ENCODE measurements at places on chromosomes 2 and 18. TPM values are rescaled to one million over a fixed set of nuclear protein-coding genes. Genes with fewer than 3 reads are reported as not detected.

GRCh38 chr2:75480971-75481836 lies 79.5 kb downstream of the EVA1A start:
- DNase-seq = no peak
- H3K4me3 ChIP-seq = no peak overlapping the region
- no peaks in the 10 kb centered on the region for H3K36me3 ChIP-seq
- no peak overlapping the region for H3K27ac ChIP-seq
- H3K27me3 ChIP-seq = no peaks in the 10 kb centered on the region

DNA sequence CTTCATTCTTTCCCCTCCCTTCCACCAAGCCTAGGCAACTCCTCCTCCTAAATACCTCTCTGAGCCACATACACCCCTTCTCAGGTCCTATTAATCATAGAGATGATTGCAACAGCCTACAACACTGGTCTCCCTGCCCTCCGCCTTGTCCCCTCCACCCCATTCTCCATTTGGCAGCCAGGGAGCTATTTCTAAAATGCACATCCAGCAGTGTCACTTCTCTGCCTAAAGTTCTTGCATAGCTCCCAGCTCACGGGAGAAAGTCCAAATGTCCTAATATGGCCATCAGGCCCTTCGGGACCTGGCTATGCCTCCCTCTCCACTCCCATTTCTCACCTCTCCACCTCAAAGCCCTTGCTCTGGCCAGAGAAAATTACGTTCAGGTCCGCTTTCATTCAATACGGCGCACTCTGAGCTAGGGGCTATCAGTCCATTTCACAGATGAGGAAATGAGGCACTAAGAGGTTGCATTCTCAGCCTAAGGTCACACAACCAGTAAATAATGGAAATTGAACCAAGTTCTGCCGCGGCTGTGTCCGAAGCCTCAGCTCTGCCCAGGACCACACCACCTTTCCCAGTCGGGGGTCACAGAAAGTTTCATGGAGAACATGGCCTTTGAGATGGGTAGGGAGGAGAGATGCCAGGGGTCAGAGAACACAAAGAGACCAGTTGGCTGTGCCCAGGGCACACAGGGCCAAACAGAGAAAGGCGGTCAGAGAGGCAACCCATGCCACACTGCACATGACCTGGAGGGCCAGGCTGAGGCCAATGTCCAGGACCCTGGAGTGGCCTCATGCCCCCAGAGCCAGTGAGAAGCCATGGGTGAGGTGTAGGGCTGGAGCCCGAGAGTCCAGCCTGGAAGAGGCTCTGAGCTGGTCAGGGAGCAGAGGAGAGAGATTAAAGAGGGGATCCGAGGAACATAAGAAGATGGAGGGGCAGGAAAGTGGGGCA lies 72.8 kb downstream of the TNS1 start:
- H3K36me3 ChIP-seq = peaks cover 4% of the 10 kb centered on the region
- peaks cover 19% of the 10 kb centered on the region for H3K27me3 ChIP-seq
- H3K4me1 ChIP-seq = peaks cover 33% of the 10 kb centered on the region

The CPLX4 gene
- total RNA-seq = not detected

DNA sequence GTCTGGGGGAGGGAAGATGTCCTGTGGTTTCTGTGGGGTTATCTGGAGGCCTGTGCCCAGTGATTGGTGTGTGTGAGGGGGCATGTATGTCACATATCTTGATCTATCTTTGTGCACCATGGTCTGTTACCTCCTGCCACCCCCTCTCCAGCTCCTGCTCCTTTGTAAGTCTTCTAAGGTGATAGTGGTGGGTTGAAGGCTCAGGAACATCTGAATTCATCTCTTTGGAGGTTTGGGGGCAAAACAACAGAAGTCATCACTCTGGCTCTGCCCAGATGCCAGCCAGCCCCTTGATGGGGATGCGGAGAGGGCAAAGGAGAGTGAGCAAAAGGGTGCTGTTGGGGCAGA lies 2.7 kb upstream of the WNT6 start:
- no peak overlapping the region for H3K27ac ChIP-seq
- no peaks in the 10 kb centered on the region for H3K36me3 ChIP-seq
- H3K4me3 ChIP-seq = peak overlapping the region; percentile 57
- no peak for DNase-seq
- peaks cover 13% of the 10 kb centered on the region for H3K4me1 ChIP-seq
- H3K27me3 ChIP-seq = peaks cover 30% of the 10 kb centered on the region

The ALMS1 gene
- 50.5 TPM for total RNA-seq

The STK36 gene
- total RNA-seq = 101 TPM

DNA sequence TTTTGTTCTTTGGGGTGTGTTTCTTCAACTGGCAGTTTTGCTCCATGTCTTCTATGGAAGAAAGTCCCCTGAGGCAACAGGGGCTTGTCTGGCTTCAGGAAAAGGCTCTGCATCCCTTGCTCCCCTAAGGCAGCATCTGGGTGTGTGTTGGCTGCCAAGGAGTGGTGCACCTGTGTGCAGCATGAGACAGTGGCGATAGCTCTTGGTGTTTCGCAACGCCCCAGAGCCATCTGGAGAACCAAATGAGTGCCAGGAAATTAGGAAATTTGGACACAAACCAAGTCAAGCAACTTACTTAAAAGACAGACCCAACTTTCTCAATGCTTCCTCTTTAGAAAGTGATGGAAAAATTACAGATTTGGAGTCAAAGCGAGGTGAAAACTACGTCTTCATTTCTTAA lies 1044.4 kb upstream of the CNTNAP5 start:
- H3K27me3 ChIP-seq = no peaks in the 10 kb centered on the region
- no peaks in the 10 kb centered on the region for H3K4me1 ChIP-seq
- no peak overlapping the region for H3K4me3 ChIP-seq
- no peak overlapping the region for H3K27ac ChIP-seq

The TMEM247 gene
- total RNA-seq = not detected

DNA sequence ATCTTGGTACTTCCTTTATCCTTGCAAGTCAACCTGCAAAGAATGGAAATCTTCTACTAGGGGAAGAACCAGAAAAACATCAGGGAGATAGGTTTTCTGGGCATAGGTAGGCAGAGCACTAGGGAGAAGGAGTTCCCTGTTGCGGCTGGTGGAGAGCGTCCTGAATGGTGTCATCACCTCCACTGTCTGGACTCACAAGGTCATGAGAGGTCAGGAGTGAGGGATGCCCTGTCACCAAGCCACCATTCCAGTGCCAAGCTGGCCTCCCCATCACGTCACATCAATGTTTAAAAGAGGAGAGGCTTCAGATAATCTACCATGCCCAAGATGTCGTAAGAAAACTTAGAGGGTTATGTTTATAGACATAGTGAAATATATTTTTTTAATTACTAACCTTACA lies 72.1 kb downstream of the BCL2 start:
- DNase-seq = no peak
- no peak overlapping the region for H3K4me3 ChIP-seq
- H3K27ac ChIP-seq = no peak overlapping the region
- H3K4me1 ChIP-seq = peaks cover 2% of the 10 kb centered on the region

The MARCHF4 gene
- 26.1 TPM for total RNA-seq

GRCh38 chr18:41893432-41893831 lies 61.6 kb upstream of the PIK3C3 start:
- no peak overlapping the region for H3K27ac ChIP-seq
- H3K27me3 ChIP-seq = no peaks in the 10 kb centered on the region
- H3K4me3 ChIP-seq = no peak overlapping the region
- H3K36me3 ChIP-seq = peaks cover 18% of the 10 kb centered on the region

The SNORC gene
- 2.4 TPM for total RNA-seq

- H3K36me3 ChIP-seq = no peaks in the 10 kb centered on the region
- H3K27ac ChIP-seq = peak overlapping the region; percentile 48
- no peak for DNase-seq
- peaks cover 8% of the 10 kb centered on the region for H3K27me3 ChIP-seq
- H3K4me3 ChIP-seq = peak overlapping the region; percentile 90
- H3K4me1 ChIP-seq = peaks cover 8% of the 10 kb centered on the region
Observed at GRCh38 chr18:34223893-34224422, 755 bp downstream of the NOL4 start.

The SYT4 gene
- total RNA-seq = 232 TPM

DNA sequence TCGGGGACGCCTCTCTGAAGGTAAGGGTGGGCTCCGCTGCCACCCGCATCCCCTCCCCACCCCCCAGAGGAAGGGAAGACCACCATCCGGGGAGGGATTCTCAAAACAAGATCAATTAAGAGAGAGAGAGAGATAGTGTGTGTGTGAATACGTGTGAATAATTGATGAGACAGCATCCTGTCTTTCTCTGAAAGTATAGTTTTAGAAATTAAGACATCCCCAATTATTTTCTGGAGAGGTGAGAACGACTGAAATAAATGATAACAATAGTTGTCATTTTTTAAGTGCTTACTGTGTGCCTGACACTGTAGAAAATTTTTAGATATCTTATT lies 751 bp downstream of the IL18R1 start:
- peak overlapping the region; percentile 88 for H3K4me3 ChIP-seq
- no peaks in the 10 kb centered on the region for H3K27me3 ChIP-seq
- no peaks in the 10 kb centered on the region for H3K36me3 ChIP-seq

DNA sequence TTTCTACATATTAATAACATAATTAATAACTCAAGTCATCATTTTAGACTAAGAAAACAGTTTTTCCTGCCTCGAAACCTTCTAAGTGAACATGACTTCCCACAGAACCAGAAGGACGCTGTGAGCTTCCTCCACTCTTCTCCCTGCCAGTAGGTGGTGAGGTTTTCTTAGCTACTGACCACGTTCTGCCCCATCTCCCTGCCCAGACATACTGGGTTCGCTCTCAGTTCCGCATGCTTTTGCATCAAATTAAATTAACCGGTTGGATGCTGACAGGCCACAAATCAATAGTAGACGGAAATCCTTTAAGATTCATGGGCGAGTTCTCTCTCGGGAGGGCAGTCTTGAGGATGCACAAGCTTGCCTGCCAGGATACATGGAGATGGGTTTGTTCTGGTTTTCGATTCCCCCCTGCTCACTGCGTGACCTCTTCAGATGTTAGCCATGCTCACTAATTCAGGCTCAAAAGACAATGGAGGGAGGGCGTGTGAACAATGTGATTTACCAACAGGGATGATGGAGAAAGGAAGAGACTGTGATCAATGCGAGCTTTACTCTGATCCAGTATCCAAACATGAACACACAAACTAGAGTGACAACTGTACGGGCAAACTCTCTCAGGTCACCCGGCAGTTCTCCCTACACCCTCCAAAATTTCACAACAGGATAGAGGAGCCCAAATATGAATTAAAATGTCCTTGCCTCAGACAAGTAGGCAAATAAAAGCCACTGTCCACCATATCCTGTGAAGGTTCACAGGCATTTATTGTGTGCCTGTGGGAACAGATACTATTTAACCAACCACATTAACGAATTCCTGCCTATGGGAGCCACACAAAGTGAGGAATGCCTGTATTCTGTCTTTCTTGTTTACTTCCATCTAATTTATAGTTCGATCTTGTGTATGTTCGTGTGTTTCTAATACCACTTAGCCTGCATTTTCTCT lies 375.7 kb downstream of the EIPR1 start:
- H3K27me3 ChIP-seq = no peaks in the 10 kb centered on the region
- peak overlapping the region; percentile 12 for H3K27ac ChIP-seq
- no peaks in the 10 kb centered on the region for H3K36me3 ChIP-seq

The MYCN gene
- total RNA-seq = 43.8 TPM

- H3K27ac ChIP-seq = no peak overlapping the region
- no peak for DNase-seq
- no peaks in the 10 kb centered on the region for H3K27me3 ChIP-seq
- H3K4me3 ChIP-seq = no peak overlapping the region
- peaks cover 17% of the 10 kb centered on the region for H3K36me3 ChIP-seq
Observed at GRCh38 chr18:74183130-74183529, 34.8 kb downstream of the TIMM21 start.

- no peaks in the 10 kb centered on the region for H3K36me3 ChIP-seq
- H3K27ac ChIP-seq = no peak overlapping the region
- H3K27me3 ChIP-seq = peaks cover 2% of the 10 kb centered on the region
- DNase-seq = no peak
- H3K4me1 ChIP-seq = no peaks in the 10 kb centered on the region
- H3K4me3 ChIP-seq = no peak overlapping the region
Observed at GRCh38 chr18:72830109-72830508, 37.7 kb downstream of the NETO1 start.

DNA sequence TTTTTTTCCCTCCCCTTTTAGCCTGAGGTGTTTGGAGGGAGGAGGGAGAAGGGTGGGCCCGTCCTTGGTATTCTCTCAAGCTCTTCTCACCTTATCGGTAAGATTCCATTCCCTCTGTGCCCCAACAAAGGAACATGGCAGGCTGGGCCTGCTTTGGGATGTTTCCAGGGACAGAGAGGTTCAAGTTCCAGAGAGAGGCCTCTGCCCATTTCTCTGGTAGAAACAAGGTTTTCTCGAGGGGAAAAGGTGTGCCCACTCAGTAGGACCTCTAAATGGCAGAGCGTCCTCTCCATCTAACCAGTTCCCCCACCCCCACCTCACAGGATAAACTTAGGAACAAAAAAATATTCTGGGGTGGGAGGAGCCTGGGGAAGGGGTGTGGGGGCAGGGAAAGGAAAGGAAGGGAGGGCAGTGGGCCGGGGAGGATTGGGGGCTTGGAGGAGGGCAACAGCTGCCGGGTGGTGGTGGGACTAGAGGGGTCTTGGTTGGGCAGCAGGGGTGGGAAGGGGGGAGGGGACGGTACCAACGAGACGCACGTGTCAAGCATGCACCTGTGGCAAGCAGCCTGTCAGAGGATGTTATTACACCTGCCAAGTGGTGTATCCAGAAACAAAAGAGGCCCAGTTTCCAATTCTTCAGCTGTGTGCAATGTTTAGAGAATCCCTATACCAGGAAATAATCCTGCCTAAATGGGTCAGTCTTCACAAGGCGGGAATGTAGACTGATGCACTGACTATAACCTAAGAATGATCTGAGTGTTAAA lies 2.1 kb downstream of the PCBP1 start:
- H3K36me3 ChIP-seq = peaks cover 13% of the 10 kb centered on the region
- peaks cover 15% of the 10 kb centered on the region for H3K4me1 ChIP-seq
- peak overlapping the region; percentile 99 for H3K27ac ChIP-seq
- peak; percentile 62 for DNase-seq

The SCYGR4 gene
- not detected for total RNA-seq

The SOWAHC gene
- total RNA-seq = 12.9 TPM

The SERPINB10 gene
- total RNA-seq = not detected

DNA sequence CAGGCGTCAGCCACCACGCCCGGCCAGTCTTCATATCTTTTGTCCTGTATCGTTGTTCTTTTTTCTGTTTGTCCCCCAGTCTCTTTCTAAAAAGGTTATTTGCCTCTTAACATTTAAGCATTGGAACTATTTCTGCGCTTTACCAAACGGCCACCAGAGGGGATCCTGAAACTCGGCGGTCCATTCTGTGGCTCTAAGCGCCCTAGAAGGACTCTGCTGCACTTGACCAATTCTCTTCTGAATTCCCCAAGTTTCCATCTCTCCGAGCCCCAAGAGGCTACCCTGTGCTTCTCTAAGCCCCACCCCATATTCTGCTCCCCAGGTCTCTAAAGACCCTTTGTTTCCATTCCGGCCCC lies 33.1 kb upstream of the REG3G start:
- no peaks in the 10 kb centered on the region for H3K4me1 ChIP-seq
- peak; percentile 54 for DNase-seq
- H3K27ac ChIP-seq = no peak overlapping the region
- H3K4me3 ChIP-seq = peak overlapping the region; percentile 86

The AQP12B gene
- total RNA-seq = not detected

- H3K27me3 ChIP-seq = peaks cover 2% of the 10 kb centered on the region
- no peak overlapping the region for H3K27ac ChIP-seq
- no peaks in the 10 kb centered on the region for H3K36me3 ChIP-seq
- no peak overlapping the region for H3K4me3 ChIP-seq
- DNase-seq = no peak
- H3K4me1 ChIP-seq = no peaks in the 10 kb centered on the region
Observed at GRCh38 chr2:11234309-11234708, 79.0 kb downstream of the SLC66A3 start.

The MMADHC gene
- 74.3 TPM for total RNA-seq

- H3K36me3 ChIP-seq = no peaks in the 10 kb centered on the region
- peak overlapping the region; percentile 14 for H3K4me3 ChIP-seq
- no peaks in the 10 kb centered on the region for H3K27me3 ChIP-seq
Observed at GRCh38 chr18:3874125-3874524, 424.2 kb downstream of the TGIF1 start.

- peak overlapping the region; percentile 99 for H3K4me3 ChIP-seq
- peak; percentile 28 for DNase-seq
- H3K27ac ChIP-seq = peak overlapping the region; percentile 54
- no peaks in the 10 kb centered on the region for H3K27me3 ChIP-seq
- peaks cover 11% of the 10 kb centered on the region for H3K4me1 ChIP-seq
Observed at GRCh38 chr18:7116001-7116730, 1.4 kb downstream of the LAMA1 start.
